ENCODE measurements at places on chromosomes 3 and 15.

GRCh38 chr15:45120081-45120972 lies 6.2 kb downstream of the DUOXA2 start:
- no peak for DNase-seq

DNA sequence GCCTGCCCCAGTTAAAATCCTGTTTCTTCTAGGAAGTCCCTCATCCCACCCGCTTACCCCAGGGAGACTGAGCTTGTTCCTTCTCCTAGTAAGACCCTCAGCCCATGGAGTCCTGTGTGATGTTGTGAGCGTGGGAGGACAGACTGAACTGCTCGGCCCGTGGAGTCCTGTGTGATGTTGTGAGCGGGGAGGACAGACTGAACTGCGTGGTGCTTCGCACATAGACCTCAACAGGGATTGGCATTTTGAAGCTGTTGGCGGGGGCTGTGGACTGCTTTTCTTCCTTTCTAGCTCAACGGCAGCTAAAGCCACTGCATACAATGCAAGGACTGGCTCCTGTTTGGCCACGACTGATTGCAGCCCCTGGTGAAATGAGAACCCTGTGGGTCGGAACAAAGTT lies 1.6 kb upstream of the SPTBN5 start:
- DNase-seq: no peak

GRCh38 chr15:60890375-60891230 lies 338.5 kb downstream of the RORA start:
- DNase-seq: no peak

- no peak for DNase-seq
Observed at GRCh38 chr15:41233367-41233771, 2.3 kb downstream of the CHP1 start.

GRCh38 chr15:77415450-77416147 lies 4.3 kb downstream of the PEAK1 start:
- DNase-seq: no peak

DNA sequence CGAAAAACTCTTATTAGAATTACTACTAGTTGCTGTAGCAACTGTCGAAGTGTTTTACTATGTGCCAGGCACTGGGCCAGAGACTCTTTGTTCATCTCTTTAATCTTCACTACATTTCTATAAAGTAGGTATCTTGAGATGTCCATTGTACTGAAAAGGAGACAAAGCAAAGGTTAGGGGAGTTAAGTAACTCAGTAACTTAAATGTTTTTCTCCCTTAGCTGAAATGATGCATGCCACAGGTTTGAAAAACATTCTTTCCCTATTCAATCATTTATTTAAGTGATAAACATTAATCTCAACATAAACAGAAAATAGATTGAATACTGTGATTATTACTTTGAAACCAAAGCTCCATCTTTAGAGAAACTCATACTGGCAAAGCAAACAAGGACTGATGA lies 776.2 kb downstream of the FHIT start:
- DNase-seq: no peak

- DNase-seq: no peak
Observed at GRCh38 chr15:70892002-70892911, at the start of the genes LRRC49 and THAP10. LRRC49 (plus strand) TSS chr15:70892826; CDS start chr15:70892895, 69 bp downstream. THAP10 (minus strand) TSS chr15:70892433; CDS start chr15:70892272, 161 bp downstream.

DNA sequence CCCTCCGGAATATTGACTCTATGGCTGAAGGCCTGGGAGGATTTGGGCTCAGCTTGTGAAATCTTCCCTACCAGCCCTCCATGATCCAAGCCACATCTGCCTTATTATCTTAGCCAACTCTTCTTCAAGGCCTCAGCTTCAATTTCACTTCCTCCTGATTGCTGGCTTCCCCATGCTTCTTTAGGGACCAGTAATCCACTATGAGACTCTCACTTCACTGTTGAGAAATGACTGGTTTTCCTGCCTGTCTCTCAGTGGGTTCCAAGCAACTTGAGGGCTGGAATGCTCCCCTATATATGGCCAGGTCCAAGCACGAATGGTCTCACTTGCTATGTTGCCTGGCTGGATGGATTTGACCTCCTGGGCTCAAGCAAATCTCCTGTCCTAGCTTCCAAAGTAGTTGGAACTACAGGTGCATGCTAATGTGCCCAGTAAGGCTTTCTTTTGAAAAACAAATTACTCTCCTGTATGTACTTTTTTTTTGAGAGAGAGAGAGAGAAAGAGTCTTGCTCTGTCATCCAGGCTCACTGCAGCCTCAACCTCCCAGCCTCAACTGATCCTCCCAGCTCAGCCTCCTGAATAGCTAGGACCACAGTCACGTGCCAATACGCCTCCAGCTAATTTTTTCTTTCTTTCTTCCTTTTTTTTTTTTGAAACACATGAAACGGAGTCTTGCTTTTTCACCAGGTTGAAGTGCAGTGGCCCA lies 7.9 kb upstream of the PIK3CB start:
- no peak for DNase-seq

DNA sequence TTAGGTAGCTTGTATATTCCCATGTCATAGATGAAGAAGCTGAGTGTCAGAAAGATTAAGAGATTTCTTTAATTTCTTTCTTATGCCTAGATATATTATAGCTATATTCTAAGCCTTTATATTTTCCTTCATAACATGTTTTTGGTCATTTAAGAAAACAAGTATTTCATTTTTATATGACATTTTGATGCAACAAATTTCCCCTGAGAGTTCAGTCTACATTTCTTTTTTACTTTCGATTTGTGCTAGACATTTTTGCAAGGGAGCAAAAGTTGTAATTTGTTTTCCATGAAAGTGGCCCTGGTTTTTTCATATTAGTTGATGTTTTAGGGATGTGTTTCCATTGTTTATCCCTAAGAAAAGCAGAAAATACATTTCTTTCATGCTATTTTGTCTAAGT lies 344.9 kb downstream of the NLGN1 start:
- no peak for DNase-seq

- DNase-seq: no peak
Observed at GRCh38 chr15:89569090-89569745, 6.1 kb upstream of the TICRR start.

- DNase-seq: no peak
Observed at GRCh38 chr3:167484551-167484950, 10.7 kb upstream of the SERPINI2 start.

GRCh38 chr3:58647381-58648141 lies 19.0 kb downstream of the FAM3D start:
- no peak for DNase-seq

GRCh38 chr15:68410466-68411342 lies 21.3 kb downstream of the ITGA11 start:
- DNase-seq: no peak

GRCh38 chr3:94081884-94082283 lies 19.0 kb downstream of the NSUN3 start:
- no peak for DNase-seq

GRCh38 chr3:12906141-12906915 lies 65.0 kb upstream of the RPL32 start:
- no peak for DNase-seq

GRCh38 chr3:49015765-49016164 lies 2.6 kb downstream of the DALRD3 start:
- DNase-seq: no peak

DNA sequence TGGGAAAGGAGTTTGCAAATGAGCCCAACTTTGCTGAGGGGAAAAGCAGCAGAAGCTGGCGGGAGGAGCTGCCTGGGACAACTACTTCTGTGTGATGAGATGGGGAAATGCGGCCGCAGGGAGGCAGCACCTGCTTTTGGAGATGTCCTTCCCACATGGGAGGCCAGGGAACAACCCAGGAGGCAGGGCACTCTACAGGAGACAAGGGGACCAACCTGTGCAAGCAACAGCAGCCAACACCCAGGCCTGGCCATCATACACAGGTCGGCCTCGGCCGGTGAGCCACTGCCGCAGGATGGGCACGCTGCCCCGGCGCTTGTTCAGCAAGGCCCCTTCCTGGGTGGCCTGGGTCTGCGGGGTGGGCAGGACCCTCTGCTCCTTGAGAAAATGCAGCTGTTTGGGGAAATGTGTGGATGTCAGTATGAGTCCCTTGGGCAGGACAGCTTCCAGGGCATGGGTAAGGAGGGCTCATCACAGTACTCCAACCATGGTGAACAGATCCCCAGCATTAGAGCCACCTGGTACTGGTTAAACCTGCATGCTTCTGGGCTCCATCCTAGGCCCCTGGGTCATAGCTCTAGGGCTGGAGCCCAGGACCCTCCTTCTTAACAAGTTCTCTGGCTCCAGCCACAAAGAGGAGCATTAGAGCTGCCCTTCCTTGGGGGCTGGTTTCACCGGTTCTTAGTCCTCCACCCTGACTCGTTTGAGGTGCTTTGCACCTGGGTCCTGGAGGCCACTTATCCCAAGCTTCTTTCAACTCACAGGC lies 11.6 kb downstream of the EPB42 start:
- no peak for DNase-seq

DNA sequence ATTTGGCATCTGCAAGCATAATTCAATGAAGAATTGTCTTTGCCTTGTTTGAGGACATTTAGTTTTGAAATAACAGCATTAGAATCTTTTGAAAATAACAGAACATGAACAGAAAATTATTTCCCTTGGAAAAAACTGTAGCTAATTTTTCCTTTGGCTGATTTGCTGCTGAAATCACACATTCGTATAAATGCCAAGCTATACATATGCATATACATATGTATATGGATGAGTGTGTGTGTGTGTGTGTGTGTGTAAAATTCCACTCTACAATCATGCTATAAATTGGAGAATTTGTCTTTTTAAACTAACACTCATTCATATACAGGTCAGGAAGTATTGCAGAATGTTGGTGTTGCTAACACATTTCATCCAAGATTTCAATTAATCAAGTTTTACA lies 57.9 kb downstream of the SAMMSON start:
- DNase-seq: no peak

DNA sequence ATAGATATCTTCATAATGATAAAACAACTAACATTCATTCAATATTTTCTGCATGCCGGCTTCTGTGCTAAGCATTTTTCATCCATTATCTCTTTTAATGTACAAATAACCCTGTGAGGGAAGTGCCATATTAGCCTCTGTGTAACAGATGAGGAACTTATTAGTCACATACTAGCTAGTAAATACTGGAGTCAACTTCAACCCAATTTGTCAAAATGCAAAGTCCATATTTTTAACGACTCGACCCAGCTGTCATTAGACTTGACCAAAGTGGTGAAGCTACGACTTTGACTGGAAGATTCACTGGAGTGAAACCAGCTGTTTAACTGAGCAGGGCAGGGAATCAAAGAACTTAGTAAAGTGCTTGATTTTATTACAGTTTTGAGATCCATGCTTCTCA lies 41.6 kb downstream of the PARP15 start:
- DNase-seq: no peak

GRCh38 chr3:141303481-141304223 lies 64.7 kb upstream of the ZBTB38 start:
- DNase-seq: no peak

DNA sequence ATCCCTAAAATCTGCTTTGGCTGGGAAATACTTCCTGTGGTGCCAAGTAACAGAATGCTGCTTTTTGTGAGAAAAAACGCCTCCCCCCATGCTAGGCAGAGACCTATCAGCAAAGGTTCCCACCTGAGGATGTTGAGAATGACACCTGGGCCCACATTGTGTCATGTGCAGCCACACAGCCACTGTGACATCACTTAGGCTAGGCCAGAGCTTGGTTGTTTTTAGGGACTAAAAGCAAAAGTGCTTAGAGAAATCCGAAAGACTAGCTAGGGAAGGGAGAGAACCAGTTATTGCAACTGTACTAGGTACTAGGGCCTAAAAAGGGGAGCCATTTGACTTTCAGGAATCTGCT lies 6.2 kb downstream of the ZDHHC3 start:
- no peak for DNase-seq

GRCh38 chr3:81716870-81717509 lies 44.5 kb downstream of the GBE1 start:
- no peak for DNase-seq

DNA sequence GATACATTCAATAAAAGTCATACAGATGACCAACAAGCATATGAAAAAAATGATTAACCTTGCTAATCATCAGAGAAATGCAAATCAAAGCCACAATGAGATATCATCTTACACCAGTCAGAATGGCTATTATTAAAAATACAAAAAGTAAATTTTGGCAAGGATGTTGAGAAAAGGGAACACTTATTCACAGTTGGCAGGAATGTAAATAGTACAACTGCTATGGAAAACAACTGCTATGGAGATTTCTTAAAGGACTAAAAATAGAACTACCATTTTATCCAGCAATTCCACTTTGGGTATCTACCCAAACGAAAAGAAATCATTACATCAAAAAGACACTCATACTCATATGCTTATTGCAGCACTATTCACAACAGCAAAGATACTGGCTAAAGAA lies 1121.8 kb downstream of the TBL1XR1 start:
- DNase-seq: no peak

Measured in stimulated activated CD8-positive, alpha-beta memory T cell treated with anti-CD3 and anti-CD28 coated beads, Interleukin-4, amount 100 ng/mL, for 1 hour (primary cell).